ENCODE measurements at places on chromosomes 12 and 14.

DNA sequence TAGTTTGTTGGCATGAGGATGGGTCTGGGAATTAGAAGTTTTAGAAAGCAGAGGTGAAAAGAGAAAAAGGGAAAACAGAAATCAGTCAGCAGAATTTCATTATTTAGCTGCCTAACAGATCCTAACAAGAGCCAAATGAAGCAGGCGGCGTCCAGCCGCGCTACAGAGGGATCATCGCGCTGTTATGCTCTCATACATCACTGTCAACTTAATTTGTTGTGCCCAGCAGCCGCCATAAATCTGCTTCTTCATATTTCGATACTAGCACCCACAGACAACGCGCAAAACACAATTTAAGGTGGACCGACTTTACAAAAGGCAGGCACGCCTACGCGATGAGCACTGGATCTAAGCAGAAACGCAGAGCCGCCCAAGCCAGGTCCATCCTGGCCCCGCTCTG lies 66.7 kb downstream of the SETD3 start:
- no peak for DNase-seq

GRCh38 chr12:104643819-104644669 lies 187.3 kb downstream of the CHST11 start:
- peak; percentile 49 for DNase-seq

GRCh38 chr14:104598910-104599273 lies 5.7 kb downstream of the TMEM179 start:
- no peak for DNase-seq

GRCh38 chr14:36944307-36945010 lies 227.9 kb downstream of the SLC25A21 start:
- no peak for DNase-seq

Data from NCI-H2081 treated with DMSO at 0.1 percent for 48 hours (cell line).